ENCODE measurements at places on chromosomes 3 and 15.
A peak's percentile ranks its signal among the peaks of the same experiment; 100 is the strongest.

- no peak for DNase-seq
Measured at GRCh38 chr3:155496206-155496605, 202.7 kb upstream of the STRIT1 start.

- no peak for DNase-seq
Measured at GRCh38 chr15:81809543-81809942, 236.3 kb downstream of the MEX3B start.

DNA sequence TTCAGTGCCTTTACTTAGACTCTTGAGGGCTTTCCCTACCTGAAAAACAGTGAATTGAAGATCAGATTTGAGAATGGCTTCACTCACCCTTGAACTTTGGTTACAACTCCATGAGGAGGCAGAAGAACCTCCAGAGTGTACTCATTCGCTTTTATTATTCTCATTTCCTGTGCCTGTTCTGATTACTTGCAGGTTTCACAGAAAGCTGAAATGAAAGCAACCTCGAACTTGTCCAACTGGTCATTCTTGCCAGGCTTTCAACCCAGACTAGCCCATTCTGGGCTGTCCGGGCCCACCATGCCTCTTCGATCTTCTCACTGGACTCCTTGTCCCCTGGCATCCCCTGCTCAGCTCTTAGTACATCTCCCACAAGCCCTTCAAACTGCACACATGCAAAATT lies 20.2 kb upstream of the THUMPD3 start:
- DNase-seq, result peak; percentile 55

- DNase-seq, result no peak
Measured at GRCh38 chr3:150177673-150178381, 207.1 kb upstream of the PFN2 start.

DNA sequence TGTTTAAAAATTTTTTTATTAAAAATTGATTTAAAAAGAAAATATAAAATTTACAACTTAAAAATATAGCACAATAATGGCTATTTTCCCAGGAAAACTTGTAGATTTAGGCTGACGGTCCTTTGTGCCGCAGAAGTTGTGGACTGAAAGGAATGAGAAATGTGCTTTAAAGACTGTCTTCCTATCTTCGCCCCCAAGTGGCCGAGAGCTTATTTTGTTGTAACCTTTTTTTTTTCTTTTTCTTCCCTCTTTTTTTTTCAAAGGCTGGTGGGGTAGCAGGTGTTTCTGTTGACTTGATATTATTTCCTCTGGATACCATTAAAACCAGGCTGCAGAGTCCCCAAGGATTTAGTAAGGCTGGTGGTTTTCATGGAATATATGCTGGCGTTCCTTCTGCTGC lies 15.5 kb downstream of the SLC25A26 start:
- no peak for DNase-seq

DNA sequence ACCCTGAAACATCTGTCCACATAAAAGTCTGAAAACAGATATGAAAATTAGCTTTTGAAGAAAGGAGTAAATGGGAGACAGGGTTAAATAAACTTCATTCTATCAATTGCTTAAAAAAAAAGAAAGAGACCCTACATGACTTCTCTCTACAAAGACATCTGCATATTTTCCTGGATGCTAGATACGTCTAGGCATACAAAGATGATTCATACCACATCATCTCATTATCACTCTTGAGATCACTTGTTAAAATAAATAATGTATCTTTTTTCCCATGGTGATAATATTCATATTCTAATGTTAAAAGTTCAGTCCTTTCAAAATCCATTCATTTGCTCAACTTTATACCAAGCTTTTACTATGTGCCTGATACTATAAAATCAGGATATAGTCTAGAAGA lies 295.8 kb downstream of the MAGI1 start:
- no peak for DNase-seq

GRCh38 chr3:127824151-127824825 lies 2.0 kb upstream of the MGLL start:
- DNase-seq, result no peak

- no peak for DNase-seq
Measured at GRCh38 chr3:21919383-21919782, 168.4 kb upstream of the ZNF385D start.

DNA sequence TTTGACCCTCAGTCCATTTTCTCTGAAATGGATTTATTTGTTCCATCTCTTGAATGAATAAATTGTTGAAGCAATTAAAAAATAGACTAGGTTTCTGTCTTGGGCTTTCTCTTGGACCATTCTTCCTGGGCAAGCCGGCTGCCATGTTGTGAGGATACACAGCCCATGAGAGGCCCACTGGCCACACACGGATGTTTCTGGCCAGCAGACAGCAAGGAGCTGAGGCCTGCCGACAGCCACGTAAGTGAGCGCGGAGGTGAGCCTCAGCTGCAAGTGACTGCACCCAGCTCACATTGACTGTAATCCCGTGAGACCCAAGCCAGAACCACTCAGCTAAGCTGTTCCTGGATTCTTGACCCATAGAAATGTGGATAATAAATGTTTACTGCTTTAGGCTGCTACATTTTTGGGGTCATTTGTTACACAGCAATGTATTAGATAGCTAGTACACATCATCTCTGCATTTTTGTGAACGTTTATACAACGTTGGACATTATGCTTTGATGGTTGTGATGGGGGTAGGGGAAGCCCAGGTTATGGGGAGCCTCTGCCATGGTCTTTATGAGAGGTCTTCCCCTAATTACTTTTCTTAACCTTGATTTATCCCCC lies 22.8 kb downstream of the IDH3A start:
- DNase-seq, result no peak

- DNase-seq, result no peak
Measured at GRCh38 chr15:45393851-45394250, 15.5 kb upstream of the GATM start.

- peak; percentile 48 for DNase-seq
Measured at GRCh38 chr3:48650723-48651122, 12.0 kb downstream of the CELSR3 start.

DNA sequence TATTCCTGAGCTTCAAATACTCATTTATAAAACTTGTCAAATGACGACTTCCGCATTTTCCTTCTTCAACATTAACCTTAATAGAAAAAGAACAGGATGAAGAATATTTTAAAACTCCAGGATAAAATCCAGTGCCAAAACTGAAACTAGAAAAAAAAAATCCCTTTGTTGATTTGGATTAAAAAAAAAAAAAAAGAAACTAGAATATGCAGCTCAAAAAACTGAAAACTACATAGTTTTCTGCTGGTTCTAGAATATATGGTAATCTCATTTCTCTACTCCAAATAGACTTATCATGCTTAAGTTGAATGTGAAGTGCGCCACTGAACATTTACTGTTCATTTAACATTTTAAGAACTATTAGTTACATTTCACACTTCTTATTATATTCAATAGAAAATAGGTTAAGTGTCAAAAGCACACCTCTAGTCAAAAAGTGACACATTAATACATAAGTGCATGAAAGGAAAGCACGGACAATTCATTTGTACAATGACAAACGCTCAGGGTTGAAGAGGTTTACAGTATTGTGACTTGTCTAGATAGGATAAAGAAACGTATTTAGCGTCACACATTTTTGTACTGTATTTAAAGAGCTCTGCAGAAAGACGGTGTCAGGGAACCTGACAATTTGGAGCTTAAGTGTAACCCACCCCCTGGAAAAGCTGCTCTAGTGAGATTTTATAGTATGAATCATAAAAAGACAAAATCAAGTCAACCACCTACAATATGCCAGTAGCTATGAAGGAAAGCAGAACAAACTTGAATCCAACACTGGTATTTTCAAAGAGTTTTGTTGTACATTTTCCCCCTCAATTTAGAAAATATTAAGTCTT lies 5.8 kb downstream of the TRA2B start:
- no peak for DNase-seq

- DNase-seq, result no peak
Measured at GRCh38 chr3:41115069-41115468, 84.2 kb upstream of the CTNNB1 start.

DNA sequence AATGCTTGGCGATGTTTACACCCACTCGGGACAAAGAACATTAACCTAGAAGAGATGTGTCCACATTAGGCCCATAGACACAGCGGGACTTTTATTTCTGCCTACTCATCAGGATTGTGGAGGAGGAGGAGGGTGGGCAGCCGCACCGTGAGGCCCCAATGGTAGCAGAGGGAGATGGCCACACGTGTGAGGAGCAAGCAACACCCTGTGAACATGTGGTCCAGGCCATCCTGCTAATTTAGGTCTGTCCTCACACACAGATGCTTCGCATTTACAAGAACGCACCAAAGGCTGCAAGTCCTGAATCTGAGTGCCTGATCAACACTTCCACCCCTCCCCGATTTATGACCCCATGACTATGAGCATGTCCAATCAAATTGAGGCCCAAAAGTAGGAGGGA lies 560.0 kb downstream of the GABRG3 start:
- no peak for DNase-seq

- DNase-seq, result peak; percentile 16
Measured at GRCh38 chr3:11720917-11721411, 77.2 kb upstream of the VGLL4 start.

All from mucosa of descending colon (tissue), 3 donors.